GOT3 (cell line): ENCODE measurements at places on chromosomes 2 and 18.

- DNase-seq: no peak
Measured at GRCh38 chr2:178211943-178212342, 17.6 kb downstream of the OSBPL6 start.

DNA sequence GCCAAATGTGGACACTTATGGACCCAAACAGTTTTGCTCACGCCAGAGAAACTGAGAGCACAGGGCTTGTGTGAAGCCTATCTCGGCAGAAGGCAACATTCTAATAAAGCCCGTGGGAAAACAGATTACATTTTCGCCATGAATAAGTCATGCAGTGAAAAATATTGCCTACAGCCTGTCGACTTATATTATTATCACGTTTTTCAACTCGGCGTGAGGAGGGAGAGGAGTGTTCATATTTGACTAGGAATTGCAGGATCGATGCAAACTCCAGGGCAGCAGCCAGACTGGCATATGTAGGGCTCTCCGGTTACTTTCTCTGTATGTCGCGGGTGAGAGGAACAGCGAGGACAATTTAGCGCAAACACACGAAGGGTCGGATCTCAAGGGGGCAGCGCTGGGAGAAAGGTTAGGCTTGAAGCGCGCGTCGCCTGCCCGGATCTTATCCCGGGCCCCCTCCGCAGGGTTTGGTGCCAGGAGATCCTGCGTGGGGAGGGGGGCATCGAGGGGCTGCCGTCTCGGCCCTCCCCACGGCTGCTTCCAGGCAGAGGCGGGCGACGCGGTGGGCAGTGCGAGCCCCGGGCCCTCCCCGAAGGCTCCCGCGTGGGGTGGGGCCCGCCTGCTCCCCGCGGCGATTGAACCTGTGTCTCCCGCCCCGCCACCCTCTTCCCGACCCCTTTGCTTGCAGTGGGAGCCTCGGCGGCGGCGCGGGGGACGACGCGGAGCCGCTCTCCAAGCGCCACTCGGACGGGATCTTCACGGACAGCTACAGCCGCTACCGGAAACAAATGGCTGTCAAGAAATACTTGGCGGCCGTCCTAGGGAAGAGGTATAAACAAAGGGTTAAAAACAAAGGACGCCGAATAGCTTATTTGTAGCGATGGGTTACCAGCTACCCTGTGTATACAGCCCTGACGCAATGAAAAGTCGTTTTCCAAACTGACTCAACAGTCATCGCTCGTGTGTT is 4.4 kb downstream of the ADCYAP1 start:
- no peak for DNase-seq

GRCh38 chr18:48254077-48254602 is 155.0 kb downstream of the ZBTB7C start:
- DNase-seq: no peak

DNA sequence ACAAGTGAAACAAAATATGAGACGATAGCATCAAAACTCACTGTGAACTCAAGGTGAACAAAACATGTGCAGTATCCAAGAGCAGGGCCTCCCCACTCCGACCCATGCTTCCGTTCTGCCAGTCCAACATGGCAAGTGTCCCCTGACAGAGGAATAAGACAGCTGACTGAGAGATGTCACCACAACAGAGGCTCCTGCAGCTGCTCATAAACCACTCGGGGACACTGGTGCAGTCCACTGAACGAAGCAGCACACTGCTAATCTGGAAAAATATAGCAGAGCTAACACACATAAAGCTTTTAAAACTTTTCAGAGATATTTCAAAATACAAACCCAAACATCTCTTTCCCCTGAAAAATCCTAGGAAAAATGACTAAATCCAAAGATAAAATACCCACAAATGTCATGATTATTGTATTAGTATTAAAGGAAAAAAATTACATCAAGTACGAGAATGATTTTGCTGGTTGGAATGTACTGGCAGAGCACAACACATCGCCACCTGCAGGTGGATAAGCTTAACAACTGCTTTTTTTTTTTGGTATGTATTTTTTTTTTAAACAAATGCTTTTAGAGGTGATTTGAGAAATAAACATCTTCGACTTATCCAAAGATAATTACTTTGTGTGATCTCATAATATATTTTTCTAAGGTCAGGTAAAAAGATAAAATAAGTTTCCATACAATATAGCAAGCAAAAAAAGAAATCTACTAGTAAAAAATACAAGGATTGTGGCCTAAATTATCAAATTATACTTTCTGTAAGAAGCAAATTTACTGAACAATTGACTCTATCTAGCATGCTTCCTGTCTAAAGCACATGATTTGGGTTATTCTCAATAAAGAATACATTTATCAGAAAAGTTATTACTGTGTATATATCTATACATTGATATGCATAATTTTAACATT is 18.6 kb downstream of the THADA start:
- DNase-seq: no peak

GRCh38 chr2:216464104-216464720 is 34.4 kb upstream of the RPL37A start:
- DNase-seq: no peak

DNA sequence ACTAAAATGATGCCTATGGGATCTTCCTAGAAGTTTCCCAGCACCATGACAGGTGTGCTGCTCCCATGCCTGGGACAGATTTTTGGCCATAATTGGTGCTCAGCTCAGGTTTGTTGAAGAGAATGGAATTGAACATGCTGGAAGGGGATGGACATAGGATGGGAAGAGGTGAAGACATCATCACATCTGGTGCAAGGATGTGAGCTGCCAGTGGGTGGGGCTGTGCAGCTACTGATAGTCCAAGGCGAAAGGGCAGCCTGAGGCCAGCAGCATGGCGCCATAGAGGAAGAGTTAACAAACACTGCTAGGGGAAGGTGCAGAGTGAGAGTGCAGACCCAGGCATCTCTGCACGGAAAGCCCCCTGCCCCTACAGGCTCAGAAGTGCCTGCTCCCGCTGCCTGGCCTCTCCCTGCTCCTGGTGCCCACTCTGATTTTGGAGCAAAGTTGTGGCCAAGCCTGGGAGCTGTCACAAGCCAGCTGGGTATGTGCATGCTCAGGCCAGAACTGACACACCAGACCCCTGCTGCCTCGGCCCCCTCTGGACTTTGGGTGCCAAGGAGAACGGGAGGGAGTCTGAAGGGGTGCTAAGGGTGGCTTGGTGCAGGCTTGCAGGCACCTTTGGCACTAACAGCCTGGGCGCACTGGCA is 178.6 kb downstream of the ZBTB7C start:
- DNase-seq: peak; percentile 1

DNA sequence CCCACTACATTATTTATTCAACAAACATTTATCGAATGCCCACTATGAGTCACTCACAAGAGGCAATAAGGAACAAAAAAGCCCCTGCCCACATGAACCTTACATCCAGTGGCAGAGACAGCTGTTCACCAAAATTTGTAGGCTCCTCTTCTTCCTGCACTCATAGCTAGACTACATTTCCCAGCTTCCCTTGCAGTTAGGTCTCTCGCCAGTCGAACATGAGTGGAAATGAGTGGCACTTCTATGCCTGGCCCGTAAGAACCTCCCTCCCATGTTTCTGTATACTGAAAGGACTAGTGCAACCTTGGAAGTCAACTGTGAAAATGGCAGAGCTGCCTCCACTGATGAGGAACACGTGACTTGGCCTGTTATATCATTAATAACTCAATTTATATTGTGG is 19.4 kb upstream of the NCOA1 start:
- DNase-seq: no peak

DNA sequence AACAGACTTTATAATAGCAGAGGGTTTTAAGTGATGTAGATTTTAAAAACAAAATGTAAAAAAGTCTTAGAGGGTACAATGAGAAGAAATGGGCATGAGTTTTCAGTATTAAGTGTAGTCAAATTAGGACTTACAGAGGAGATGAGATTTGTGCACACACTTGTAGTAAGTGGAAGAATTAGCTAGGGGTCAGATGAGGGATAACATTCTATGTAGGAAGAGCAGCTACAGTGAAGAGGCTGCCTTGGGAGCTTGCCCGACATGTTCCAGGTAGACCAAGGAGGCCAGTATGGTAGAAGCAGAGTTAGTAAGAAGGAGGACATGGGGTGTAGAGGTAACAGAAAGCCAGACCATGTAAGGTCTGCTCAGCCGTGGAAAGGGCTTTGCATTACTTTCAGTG is 189.2 kb upstream of the DSEL start:
- no peak for DNase-seq

DNA sequence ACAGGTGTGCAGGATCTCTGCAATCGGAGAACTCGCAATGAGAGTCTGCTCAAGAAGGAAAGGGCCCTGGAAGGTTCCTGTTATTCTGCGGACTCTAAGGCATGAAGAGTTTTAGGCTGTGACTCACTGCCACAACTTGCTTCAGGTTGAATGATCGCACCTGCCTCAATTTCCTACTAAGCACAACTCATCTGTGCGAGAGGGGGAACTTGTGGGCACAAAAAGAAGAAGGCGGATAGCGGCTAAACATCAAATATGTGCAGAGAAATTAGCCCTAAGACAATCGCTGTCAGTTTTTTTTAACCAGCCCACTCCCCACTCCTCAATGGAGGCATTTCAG is 14.0 kb upstream of the CREG2 start:
- no peak for DNase-seq

DNA sequence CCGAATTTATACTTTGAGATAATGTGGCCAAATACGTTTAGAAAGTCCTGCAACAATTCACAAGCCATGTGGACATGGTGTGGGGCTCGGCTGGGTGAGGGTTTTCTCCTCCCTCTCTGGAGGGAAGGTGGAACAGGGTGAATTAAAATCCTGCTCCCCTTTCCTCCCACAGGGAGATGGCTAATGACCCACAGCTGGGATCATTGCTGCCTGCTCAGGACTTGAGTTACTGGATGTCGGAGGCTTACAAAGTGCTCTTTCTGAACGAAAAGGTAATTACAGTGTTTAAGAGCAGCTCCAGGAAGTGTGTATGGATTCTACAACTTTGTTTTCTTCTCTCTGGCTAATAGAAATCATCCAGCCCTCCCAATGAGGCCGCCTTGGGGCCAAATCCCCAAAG is 97.9 kb upstream of the ALKAL2 start:
- DNase-seq: no peak

- DNase-seq: no peak
Measured at GRCh38 chr2:232652505-232652851, 19.1 kb downstream of the EFHD1 start.

DNA sequence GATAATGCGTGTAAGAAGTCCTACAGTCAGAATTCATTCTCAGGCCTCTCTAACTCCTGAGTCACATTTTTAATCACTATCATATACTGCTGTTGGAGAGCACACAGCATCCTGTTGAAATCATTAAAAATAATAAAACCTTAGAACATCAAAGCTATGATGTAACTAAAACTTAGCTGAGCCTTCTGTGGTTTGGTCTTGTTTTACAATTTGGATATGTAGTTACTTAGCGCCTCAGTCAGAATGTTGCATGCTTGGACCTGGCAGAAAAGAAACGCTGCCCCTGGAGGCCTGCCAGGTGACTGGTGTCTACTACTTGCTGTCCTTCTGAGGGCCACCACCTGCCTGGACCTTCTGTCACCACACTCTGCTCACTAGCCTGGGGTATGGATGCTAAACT is 261.1 kb upstream of the RASGRP3 start:
- no peak for DNase-seq

GRCh38 chr18:6775702-6776101 is 46.2 kb downstream of the ARHGAP28 start:
- DNase-seq: no peak

DNA sequence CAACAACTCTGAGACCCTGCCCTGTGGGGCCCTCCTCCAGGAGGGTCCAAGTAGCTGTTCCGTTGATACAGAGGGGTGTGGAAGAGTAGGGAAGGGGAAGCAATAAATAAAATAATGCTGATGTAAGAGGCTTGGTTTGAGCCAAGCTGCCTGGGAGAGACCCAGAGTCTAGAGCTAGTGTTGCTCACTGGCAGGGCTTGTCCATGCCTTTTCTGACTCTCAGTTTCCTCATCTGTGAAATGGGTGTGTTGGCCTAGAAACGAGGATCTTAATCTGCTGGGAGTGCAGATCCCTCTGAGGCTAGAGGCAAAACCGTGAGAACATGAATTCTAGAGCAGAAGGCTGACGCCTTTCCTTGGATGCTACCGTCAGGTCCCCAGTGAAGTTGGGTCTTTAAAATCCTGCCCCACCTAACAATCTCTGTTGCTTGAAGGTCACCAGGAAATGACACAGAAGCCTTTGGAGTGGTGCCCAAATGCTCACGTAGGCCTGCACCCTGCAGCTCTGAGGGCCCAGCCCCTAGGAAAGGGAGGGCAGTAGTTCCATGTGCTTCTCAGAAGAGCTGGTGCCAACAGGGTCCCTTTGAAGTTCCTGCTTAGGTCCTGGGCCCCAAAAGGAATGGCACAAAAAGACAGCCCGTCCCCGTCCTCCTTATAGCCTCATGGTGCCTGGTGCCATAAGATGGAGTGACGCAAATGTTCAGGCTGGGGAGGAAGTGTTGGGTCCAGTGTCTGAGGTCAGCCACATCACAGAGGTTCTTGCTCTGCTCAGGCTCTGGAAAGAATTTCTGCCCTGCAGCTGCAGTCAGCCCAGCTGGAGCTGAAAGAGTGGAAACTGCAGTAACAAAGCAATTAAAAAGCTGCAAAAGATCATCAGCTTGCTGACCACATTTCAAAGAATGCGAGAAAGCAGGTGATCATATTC is 73.2 kb upstream of the SMAD2 start:
- no peak for DNase-seq

- no peak for DNase-seq
Measured at GRCh38 chr2:122856696-122857095, 1101.2 kb downstream of the TSN start.

DNA sequence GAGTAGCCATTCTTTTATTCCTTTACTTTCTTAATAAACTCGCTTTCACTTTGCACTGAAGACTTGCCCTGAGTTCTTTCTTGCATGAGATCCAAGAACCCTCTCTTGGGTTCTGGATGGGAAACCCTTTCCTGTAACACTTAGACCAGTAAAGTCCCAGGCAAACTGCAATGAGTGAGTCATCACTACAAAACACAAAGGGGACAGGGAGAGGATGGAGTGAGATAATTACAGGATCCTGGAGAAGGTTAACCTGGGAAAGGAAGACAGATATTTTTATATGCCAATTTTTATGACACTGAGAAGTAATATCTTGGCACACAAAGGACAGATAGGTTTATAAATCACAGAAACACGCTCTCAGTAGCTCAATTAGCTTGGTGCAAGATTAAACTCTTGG is 48.7 kb downstream of the EHD3 start:
- DNase-seq: no peak

- no peak for DNase-seq
Measured at GRCh38 chr2:102313025-102313424, 1.7 kb downstream of the IL1RL1 start.
